Activated CD4-positive, alpha-beta T cell treated with anti-CD3 and anti-CD28 coated beads, Interleukin-2, amount 50 U/mL, for 4 hours (primary cell): ENCODE measurements at places on chromosomes 4 and X.

DNA sequence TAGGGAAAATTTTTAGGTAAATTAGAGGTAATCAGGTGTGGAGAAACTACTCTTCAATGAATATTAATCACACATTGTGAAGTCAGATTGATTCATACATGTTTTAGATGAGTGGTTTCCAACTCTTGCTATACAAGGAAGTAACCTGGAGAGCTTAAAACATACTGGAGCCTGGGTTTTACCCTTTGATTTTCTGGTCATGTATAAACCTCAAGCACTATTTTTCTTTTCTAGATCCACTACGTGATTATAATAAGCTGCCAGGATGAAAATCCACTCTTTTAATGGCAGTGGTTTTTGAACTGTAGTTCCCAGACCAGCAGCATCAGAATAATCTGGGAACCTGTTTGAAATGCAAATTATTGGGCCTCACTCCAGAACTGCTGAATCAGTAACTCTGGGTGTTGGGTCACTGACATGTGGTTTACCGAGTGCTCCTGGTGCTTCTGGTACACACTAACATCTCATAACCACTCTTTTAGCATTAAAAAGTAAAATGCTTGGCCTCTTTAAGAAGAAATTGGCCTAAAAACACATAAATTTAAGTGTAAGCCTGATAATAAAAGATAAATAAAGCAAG is 63.4 kb downstream of the DCAF12L1 start:
- no peak for DNase-seq

DNA sequence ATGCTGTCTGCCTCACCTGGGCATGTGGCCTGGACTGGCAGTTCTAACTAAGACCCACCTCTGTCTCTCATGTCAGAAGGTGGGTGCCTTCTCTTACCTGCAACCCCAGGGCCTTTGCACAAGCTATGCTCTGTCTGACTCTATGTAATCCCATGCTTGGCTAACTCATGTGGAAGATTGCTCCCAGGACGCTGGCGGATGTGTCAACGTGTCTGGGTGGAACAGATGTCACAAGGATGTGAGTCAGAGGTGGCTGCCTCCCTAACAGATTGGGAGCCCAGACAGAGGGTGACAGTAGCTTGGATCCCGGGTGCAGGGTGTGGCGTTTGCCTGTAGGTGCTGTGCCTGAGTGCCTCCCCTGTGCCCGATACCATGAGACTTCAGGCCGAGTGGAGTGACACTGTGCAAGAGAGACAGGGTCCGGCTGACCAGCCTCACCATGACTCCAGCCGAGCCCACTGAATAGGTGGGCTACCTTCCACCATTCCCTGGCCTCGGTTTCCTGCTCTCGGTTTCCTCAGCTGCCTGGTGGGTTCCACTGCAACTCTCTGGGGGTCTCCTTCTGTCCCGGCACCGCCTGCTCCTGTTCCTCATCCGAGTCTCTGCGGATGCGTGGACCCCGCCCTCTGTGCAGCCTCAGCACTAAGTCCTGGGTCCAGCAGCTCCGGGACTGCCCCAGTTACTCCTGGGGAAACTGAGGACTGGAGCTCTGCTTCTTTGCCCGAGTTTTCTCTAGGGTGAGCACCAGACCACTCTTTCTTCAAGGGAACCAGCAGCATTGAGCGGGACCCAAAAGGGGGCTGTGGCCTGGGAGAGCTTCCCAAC is 11.0 kb downstream of the SH3BP2 start:
- DNase-seq, result no peak

DNA sequence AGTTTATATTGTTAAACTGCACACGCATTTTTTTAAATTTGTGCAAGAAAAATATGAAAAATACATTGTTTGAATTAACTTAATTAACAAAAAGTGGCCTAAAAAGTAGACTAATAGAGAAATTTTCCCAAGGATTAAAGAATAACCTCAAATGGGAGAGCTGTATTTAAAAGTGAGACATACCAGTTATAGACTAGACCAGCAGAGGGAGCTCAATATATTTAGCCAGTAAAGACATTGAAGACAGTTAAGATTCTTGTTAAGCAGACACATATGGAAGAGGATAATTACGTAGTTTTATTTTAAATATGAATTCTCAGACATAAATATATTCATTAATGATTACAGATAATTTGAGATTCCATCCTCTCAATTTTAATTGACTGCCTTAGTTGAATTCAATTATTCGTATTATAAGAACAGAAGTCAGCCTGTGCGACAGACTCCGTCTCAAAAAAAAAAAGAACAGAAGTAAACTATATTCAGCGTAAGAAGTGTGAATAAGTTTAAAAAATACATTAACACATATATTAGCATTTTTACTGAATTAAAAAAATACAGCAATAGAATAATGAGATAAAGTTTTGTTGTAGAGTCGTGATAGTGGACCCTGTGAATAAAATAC is 64.8 kb downstream of the GLRA3 start:
- DNase-seq, result no peak

- DNase-seq, result no peak
Measured at GRCh38 chr4:38313999-38314561, 349.9 kb upstream of the KLF3 start.

DNA sequence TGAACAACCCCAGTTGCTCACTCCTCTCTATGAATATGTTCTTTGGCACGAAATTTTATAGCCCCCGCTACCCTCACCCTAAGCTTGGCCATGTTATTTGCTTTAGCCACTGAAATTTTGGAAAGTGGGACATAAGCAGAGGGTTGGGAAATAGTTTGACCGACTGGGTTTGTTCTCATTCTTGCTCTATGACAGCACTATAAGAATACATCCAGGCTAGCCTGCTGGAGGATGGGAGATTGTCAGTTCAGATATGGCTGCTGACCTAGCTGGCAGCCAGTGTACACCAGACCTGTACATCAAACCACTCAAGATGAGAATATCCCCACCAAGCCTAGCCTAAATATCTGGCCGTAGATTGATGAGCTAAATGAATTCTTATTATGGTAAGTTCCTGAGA is 298.1 kb downstream of the PDGFC start:
- no peak for DNase-seq

DNA sequence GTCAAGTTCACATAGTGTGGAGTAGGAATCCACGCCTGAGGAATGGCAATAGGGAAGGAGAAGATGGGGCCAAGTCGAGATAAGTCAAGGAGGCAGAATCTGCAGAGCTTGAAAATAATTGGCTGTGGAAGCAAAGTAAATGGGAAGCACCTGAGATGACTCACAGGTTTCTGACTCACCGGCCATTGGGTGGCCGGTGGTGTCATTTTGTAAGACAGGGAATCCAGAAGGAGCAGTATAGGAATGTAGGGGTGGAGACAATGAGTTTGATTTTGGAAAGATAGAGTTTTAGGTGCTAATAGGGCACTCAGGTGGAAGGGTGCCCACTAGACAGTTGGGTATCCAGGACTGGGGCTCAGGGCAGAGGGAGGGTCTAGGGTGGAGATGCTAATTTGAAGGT is 201.0 kb upstream of the MAMLD1 start:
- DNase-seq, result no peak

GRCh38 chr4:73992050-73992449 is 4.1 kb upstream of the PPBP start:
- DNase-seq, result no peak

- no peak for DNase-seq
Measured at GRCh38 chr4:130336585-130337217, 1240.7 kb downstream of the C4orf33 start.

- no peak for DNase-seq
Measured at GRCh38 chr4:76687746-76688448, 210.0 kb downstream of the SOWAHB start.

GRCh38 chrX:65677954-65678469 is 10.6 kb downstream of the MSN start:
- no peak for DNase-seq

GRCh38 chr4:8336412-8337075 is 67.0 kb downstream of the HTRA3 start:
- DNase-seq, result no peak

GRCh38 chrX:20116087-20116576 is 575 bp downstream of the MAP7D2 start:
- DNase-seq, result no peak

DNA sequence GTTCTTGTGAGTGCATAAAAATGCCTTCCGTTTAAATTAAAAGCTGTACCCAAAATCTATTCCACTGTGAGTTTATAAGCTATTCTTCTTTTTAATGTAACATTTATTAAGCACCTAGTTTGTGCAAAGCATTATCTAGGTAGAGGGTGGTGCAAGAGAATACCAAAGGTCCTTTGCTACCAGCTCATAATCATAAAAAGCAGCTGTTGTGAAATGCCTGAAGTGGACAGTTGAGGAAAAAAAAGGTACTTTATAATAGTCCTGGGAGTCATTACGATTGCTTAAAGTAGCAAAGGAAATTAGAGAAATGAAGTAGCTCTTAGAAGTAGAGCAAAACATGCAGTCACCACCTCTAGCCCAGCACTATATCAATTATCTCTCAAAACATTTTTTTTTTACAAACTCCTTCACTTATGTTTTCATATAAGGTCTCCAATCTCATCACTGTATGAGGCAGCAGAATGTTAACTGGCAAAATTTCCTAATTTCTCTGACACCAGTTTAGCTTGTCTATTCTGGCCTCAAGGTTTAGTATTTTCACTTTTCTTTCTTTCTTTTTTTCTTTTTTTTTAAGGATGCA is 2.1 kb downstream of the MBNL3 start:
- DNase-seq, result no peak

GRCh38 chr4:76278583-76278982 is 27.1 kb downstream of the FAM47E start:
- DNase-seq, result no peak

DNA sequence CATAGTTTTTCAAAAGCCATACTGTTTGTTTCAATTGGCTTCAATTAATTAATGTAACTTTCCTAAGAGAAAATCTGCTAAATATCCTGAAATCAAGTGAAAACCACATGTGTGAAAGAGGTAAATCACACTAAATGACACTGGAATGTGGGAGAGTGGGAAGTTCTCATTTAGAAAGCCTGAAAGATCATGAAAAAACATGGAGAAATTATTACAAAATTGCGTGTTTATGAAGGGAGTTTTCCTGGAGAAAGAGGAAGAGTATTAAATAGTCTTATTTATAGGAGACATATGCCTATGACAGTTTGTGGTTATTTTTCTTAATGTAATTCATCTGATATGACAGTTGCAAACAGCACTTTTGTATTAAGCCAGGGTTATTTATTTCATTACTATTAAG is 183.7 kb downstream of the DKK2 start:
- no peak for DNase-seq

DNA sequence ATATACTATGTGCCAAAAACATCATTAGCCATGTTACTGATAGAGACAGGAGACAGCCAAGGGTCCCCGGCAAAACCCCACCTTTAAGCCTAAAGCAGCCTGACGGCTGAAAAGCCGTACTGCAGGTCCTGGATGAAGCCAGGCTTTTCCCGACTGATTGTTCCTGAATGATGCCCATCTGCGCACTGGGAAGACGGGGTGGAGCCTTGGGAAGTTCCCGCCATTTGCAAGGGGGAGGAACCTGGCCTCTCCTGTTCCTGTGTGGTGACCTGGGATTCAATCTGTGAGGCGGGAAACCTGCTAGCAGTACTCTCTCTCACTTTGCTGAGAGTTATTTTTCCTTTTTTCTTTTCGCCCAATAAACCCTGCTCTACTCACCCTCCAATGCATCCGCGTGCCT is 15.1 kb upstream of the CAMK2D start:
- no peak for DNase-seq

GRCh38 chr4:183492791-183493222 is 12.1 kb upstream of the ING2 start:
- no peak for DNase-seq

GRCh38 chrX:130028196-130028595 is 45.8 kb downstream of the BCORL1 start:
- peak; percentile 42 for DNase-seq

DNA sequence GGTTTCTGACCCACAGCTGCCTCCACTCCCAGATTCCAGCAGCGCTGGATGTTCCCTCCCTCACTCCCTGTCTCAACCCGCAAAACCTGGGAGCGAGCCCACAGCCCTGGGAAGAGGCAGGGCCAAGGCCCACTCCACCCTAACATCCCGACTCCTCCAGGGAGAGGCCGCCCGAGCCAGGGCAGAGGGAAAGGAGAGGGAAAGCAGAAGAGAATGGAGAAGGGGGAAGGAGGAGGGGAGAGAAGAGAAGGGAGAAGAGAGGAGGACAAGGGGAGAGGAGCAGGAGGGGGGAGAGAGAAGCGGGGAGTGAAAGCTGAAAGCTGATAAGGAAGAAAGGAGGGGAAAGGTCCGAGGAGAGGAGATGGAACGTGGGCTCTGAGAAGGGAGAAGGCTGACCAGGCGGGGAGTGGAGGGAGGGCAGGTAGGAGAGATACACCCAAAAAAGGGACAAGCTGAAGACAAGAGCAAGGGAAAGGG is 120.2 kb upstream of the PJA1 start:
- no peak for DNase-seq

GRCh38 chr4:113921089-113921794 is 58.2 kb downstream of the ARSJ start:
- DNase-seq, result no peak

- DNase-seq, result no peak
Measured at GRCh38 chr4:139256349-139256748, 23.7 kb downstream of the MGARP start.

DNA sequence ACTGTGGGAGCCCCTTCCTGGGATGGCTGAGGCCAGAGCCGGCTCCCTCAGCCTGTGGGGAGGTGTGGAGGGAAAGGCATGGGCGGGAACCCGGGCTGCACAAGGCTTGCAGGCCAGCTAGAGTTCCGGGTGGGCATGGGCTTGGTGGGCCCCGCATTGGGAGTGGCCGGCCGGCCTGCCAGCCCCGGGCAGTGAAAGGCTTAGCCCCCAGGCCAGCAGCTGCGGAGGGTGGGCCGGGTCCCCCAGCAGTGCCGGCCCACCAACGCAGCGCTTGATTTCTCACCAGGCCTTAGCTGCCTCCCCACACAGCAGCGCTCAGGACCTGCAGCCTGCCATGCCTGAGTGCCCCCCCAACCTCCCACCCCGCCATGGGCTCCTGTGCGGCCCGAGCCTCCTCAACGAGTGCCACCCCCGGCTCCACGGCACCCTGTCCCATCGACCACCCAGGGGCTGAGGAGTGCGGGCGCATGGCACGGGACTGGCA is 78.0 kb downstream of the COX7B2 start:
- no peak for DNase-seq

DNA sequence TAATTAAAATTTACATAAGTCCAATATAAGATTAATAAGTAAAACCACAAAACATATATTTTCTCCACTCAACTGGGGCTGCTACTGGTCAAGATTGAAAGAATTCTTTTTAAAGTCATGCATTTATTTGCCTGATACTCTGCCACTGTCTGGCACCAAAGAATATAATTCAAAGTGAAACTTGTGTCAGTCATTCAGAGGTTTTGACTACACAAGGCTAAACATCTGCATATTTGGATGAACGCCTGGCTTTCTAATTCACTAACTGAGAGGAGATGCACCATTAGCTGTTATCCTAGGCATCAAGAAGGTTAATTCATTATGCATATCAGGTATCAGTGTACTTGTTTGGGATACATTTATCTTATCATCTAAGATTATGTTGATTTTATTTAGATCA is 598.5 kb downstream of the CENPC start:
- DNase-seq, result no peak

DNA sequence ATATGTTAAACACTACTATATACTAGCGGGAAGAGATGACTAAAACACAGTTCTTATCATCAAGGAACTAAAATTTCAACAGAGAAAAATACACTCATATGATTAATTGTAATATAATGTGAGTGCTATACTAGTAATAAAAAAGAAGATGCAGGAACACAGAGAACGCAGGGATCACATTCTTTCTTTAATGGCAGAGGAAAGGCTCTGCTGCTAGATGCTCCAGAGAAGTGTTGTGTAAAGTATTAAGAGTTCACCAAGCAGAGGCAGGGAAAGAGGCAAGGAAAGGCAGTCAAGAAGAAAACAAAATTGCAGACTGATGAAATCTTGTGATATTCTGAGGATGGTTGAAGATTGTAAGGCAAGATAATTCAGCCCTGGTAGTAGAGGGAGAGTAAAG is 394.7 kb downstream of the PDGFC start:
- DNase-seq, result no peak
